ENCODE measurements at places on chromosomes 4 and X.

- H3K4me1 ChIP-seq, result peaks cover 7% of the 10 kb centered on the region
- no peaks in the 10 kb centered on the region for H3K27me3 ChIP-seq
- no peaks in the 10 kb centered on the region for H3K36me3 ChIP-seq
- no peak overlapping the region for H3K4me3 ChIP-seq
- H3K27ac ChIP-seq, result no peak overlapping the region
These were observed 74.7 kb downstream of the GALNT7 start for GRCh38 chr4:173243321-173243720.

DNA sequence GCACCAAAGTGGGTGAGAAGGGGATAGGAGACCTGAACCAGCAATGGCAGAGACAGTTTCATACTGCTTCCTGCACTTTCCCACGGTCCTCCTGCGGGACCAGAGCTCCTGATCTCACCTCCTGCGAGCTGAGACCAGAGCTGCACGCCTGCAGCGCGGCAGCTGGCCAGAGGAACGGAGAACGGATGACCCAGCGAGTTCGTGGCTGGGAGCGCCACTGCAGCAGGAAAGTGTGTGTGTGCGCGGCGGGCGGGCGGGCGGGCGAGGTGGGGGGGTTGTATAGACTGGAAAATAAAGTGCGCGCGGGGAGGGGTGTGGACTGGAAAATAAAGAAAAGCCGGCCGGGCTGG, 16.5 kb downstream of the MCF2 start:
- no peak for ATAC-seq
- no peak overlapping the region for H3K27ac ChIP-seq
- no peak overlapping the region for H3K4me3 ChIP-seq
- peaks cover 12% of the 10 kb centered on the region for H3K27me3 ChIP-seq

DNA sequence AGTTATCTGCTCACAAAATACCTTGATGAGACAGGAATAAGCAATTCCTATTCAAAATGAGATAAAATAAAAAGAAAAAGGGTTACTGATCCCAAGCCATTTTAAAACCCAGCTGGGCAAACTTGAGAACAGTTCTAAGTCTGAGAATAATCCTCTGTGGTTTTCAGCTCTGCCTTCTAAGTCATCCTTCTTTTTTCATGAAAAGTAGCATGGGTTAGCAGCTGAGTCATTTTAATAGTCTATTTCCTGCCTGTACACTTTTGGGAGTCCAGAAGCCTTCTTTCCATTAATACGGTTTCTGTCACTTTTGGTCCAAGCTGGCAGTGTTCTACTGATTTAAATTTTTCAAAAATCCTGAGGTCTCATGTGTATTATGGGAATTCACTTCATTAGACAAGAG, 374.3 kb downstream of the IQCM start:
- no peaks in the 10 kb centered on the region for H3K36me3 ChIP-seq
- H3K27ac ChIP-seq, result no peak overlapping the region
- ATAC-seq, result no peak
- no peaks in the 10 kb centered on the region for H3K27me3 ChIP-seq
- H3K4me3 ChIP-seq, result no peak overlapping the region
- H3K4me1 ChIP-seq, result no peaks in the 10 kb centered on the region

DNA sequence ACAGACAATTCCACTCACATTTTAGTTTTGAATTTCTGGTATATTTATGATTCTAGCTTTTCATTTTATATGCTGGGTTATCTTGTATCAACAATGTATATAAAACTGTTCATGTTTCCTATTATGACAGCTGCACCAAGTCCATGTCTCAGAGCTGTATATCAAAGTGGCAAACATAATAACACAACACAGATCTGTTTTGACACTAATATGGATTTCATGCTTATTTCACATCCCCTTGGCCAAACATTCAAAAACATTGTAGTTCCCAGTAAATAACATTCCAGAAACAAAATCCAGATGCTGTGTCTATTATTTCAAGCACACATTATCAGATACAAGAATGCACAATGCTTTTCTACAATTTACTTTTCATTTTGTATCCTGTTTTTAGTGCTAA, 380.6 kb upstream of the MAGEB2 start:
- no peaks in the 10 kb centered on the region for H3K4me1 ChIP-seq
- no peak overlapping the region for H3K27ac ChIP-seq
- no peaks in the 10 kb centered on the region for H3K27me3 ChIP-seq
- no peak for ATAC-seq
- H3K4me3 ChIP-seq, result no peak overlapping the region

DNA sequence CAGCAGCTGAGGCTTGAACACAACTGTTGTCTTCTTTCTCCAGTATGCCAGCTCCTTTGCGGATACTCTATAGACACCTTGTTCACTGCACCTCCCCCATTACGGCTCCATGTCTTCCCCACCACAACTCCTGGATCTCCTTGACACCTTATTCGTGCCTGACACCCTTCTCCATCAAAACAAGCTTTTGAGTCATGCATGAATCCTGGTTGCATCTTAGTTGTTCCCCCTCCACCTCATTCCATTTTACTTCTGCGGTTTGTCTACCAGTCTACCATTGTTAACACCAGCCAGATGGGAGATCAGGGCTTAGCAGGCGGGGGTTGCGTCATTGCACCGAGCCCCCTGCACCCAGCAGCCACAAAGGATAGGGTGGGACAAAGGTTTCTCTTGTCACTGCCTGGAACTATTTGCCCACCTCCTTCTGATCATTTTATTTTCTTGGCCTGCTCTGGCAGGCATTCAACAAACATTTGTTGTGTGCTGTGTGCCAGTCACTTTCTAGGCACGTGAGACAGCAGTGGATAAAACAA, 2.0 kb upstream of the CDK16 start:
- no peaks in the 10 kb centered on the region for H3K27me3 ChIP-seq
- H3K27ac ChIP-seq, result peak overlapping the region; percentile 97
- H3K36me3 ChIP-seq, result peaks cover 92% of the 10 kb centered on the region
- H3K4me3 ChIP-seq, result peak overlapping the region; percentile 89
- H3K4me1 ChIP-seq, result peaks cover 36% of the 10 kb centered on the region

DNA sequence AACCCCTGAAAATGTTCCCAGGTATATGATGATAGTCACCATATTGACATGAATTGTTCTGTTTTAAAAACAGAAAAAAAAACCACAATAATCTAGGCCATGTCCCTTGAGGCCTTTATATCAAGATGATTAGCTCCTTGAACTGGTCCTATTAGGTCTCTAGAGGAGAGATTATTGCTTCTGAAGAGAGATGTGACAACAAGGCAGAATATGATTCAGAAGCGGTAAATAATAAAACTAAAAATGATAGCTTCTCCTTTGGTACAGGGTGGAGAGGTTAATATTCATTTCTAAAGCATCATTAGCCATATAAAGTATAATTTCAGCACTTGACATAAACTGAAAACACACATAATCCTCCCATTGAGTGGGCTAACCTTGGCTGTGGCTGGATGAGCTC, 25.8 kb downstream of the TLR8 start:
- H3K4me3 ChIP-seq, result no peak overlapping the region
- H3K27me3 ChIP-seq, result no peaks in the 10 kb centered on the region
- no peaks in the 10 kb centered on the region for H3K4me1 ChIP-seq
- ATAC-seq, result no peak
- no peaks in the 10 kb centered on the region for H3K36me3 ChIP-seq

GRCh38 chr4:32025851-32026459, 1305.8 kb downstream of the PCDH7 start:
- H3K27me3 ChIP-seq, result no peaks in the 10 kb centered on the region
- ATAC-seq, result no peak
- H3K4me1 ChIP-seq, result no peaks in the 10 kb centered on the region
- no peak overlapping the region for H3K4me3 ChIP-seq
- H3K36me3 ChIP-seq, result no peaks in the 10 kb centered on the region

- ATAC-seq, result no peak
- H3K27me3 ChIP-seq, result peaks cover 3% of the 10 kb centered on the region
- H3K4me1 ChIP-seq, result no peaks in the 10 kb centered on the region
- no peak overlapping the region for H3K4me3 ChIP-seq
- H3K36me3 ChIP-seq, result no peaks in the 10 kb centered on the region
These were observed 46.4 kb downstream of the FAM53A start for GRCh38 chr4:1637580-1638271.

- H3K27ac ChIP-seq, result no peak overlapping the region
- no peaks in the 10 kb centered on the region for H3K36me3 ChIP-seq
- ATAC-seq, result no peak
- H3K4me3 ChIP-seq, result no peak overlapping the region
- H3K27me3 ChIP-seq, result peaks cover 7% of the 10 kb centered on the region
- H3K4me1 ChIP-seq, result no peaks in the 10 kb centered on the region
These were observed 30.4 kb downstream of the FAM149A start for GRCh38 chr4:186134861-186135260.

DNA sequence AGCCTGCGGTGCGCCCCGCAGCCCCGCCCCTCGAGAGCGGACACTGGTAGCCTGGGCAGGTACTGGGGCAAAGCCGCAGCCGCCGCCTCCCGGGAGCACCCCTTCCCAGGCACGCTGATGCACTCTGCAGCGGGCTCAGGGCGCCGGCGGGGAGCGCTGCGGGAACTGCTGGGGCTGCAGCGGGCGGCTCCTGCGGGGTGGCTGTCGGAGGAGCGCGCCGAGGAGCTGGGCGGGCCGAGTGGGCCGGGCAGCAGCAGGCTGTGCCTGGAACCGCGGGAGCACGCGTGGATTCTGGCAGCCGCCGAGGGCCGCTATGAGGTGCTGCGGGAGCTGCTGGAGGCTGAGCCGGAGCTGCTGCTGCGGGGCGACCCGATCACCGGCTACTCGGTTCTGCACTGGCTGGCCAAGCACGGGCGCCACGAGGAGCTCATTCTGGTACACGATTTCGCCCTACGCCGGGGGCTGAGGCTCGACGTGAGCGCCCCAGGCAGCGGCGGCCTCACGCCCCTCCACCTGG, 401 bp downstream of the SOWAHD start:
- no peak overlapping the region for H3K27ac ChIP-seq
- H3K4me3 ChIP-seq, result peak overlapping the region; percentile 89
- peaks cover 27% of the 10 kb centered on the region for H3K4me1 ChIP-seq
- H3K27me3 ChIP-seq, result no peaks in the 10 kb centered on the region

DNA sequence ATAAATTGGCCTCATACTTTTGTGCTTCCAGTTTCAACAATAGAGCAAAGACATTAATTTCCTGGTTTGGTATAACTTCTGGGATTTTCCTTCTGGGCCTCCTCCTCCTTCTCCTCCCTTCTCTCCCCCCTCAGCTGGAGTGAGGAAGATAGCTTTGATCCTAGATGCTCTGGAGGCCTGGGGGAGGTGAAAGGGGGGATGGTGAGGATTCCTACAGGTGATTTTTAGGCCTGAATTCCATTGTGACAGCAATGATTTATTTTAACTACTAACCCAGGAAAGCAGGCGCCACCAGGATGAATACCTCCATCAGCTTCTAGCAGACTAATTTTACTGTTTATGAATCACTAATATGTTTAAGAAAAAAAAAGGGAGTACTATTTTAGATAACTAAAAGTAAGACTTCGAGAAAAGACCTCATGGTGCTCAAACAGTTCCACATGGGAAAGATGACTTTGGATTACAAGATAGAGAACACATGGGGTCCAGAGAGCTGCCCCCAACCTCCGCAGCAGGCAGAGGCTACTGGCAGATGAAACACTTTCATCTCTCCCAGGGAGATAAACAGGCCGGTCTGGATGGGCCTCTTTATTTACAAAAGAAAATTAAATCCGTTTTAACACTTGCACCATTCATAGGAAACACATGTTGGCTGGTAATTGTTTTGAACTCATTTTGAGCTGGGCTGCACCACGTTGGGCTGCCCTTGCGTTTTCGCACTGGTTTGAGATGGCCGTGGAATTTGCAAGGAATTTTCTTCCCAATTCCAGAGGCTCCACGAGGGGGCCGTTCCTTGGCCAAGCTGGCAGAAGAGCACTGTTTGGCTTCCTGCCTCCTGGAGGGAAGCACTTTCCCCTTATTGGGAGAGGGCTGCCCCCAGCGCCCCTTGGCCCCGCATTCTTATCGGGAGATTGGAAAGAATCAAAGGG, 125.1 kb upstream of the STX18 start:
- H3K4me1 ChIP-seq, result no peaks in the 10 kb centered on the region
- H3K27me3 ChIP-seq, result no peaks in the 10 kb centered on the region
- no peak for ATAC-seq
- H3K4me3 ChIP-seq, result no peak overlapping the region
- H3K27ac ChIP-seq, result no peak overlapping the region
- no peaks in the 10 kb centered on the region for H3K36me3 ChIP-seq

GRCh38 chr4:114041117-114041475, 61.6 kb upstream of the ARSJ start:
- H3K27ac ChIP-seq, result no peak overlapping the region
- H3K27me3 ChIP-seq, result no peaks in the 10 kb centered on the region
- H3K36me3 ChIP-seq, result no peaks in the 10 kb centered on the region
- ATAC-seq, result no peak
- H3K4me1 ChIP-seq, result peaks cover 12% of the 10 kb centered on the region

- H3K27ac ChIP-seq, result no peak overlapping the region
- H3K27me3 ChIP-seq, result peaks cover 4% of the 10 kb centered on the region
- ATAC-seq, result no peak
- H3K4me1 ChIP-seq, result no peaks in the 10 kb centered on the region
- H3K36me3 ChIP-seq, result no peaks in the 10 kb centered on the region
These were observed 147.9 kb downstream of the CHIC2 start for GRCh38 chr4:53916431-53916889.

- H3K4me1 ChIP-seq, result peaks cover 30% of the 10 kb centered on the region
- H3K27me3 ChIP-seq, result no peaks in the 10 kb centered on the region
- H3K27ac ChIP-seq, result peak overlapping the region; percentile 73
- ATAC-seq, result no peak
These were observed 11.7 kb downstream of the OTUD5 start for GRCh38 chrX:48945517-48946348.

- H3K36me3 ChIP-seq, result no peaks in the 10 kb centered on the region
- H3K27ac ChIP-seq, result no peak overlapping the region
- no peak for ATAC-seq
- no peak overlapping the region for H3K4me3 ChIP-seq
These were observed 152.4 kb upstream of the NOCT start for GRCh38 chr4:138863160-138863559.

DNA sequence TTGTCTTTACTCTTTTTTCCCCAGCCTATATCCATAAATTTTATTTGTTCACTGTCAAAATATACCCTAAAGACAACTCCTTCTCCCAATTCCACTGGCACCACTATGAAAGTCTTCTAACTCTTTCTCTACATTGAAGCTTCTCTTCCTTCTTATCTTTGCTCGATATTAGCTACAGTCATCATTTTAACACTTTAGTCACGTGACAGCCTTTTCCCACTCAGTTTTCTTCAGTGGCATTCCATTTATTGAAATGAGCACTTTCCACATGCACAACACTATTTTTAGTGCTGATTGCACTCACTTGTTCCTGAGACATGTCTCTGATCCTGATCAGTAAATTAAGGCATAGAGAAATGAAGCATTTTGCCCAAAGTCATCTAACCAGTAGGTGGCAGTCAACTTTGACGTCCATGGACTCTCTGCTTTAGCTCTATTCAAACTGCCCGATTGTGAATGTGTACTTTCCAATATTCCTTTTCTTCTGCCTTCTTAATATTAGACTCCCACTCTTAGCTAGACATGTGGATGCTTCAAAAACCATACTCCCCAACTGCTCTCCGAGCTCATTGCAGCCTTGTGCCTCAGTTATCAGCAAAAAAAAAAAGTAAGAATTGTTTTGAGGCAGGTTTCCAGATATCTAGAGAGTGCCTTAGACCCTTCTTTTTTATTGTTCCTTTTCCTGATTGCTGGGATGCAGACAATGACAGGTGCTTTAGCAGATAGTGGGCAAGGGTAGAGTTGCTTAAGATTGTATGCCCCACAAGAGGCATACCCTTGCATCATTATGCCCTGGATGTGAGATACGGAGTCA, 394.4 kb upstream of the ADGRL3 start:
- H3K36me3 ChIP-seq, result no peaks in the 10 kb centered on the region
- no peak overlapping the region for H3K27ac ChIP-seq
- no peaks in the 10 kb centered on the region for H3K4me1 ChIP-seq
- no peak for ATAC-seq
